ENCODE measurements at places on chromosomes 6 and 20.

DNA sequence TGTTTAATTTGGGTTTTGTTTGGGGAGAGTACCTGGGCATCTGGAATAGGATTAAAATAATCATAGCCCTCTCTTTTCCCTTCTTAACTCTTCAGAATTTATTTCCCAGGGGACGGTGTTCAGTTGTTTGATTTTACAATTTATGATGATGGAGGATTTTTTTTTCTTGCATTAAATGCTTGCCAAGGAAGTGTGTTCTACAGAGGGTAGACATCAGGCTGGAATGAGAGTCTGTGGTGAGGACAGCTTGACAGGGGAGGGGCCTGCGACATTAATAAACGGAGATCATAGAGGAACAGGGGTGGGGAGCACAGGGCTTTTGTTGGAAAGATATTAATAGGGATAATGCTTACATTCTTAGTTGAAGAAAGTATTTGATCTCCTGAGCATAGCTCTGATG, 297.5 kb downstream of the CLIC5 start:
- DNase-seq = no peak

GRCh38 chr6:1296079-1296478, 15.8 kb upstream of the FOXQ1 start:
- DNase-seq = peak; percentile 99

- DNase-seq = no peak
These were observed 40.3 kb upstream of the AHI1 start for GRCh38 chr6:135537741-135538301.

DNA sequence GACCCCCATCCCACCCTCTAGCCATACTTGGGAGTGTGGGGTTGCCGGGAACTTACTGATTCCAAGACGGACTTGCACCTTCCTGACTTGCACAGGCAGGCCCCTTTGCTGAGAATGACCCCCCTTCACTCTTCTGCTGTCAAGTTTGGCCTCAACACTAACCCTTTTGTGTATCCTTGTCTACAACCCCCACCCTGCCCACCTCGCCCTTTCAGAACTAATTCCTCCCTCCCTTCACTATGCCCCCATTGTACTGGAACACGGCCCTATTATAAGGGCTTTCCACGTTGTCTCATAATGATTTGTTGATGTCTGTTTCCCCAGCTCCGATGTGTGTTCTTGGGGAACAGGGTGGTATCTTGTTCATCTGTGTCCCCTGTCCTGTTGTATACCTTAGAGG, 4.4 kb upstream of the NEDD9 start:
- no peak for DNase-seq
